ENCODE measurements at places on chromosomes 2 and 18. TPM values are rescaled to one million over a fixed set of nuclear protein-coding genes. Genes with fewer than 3 reads are reported as not detected.

DNA sequence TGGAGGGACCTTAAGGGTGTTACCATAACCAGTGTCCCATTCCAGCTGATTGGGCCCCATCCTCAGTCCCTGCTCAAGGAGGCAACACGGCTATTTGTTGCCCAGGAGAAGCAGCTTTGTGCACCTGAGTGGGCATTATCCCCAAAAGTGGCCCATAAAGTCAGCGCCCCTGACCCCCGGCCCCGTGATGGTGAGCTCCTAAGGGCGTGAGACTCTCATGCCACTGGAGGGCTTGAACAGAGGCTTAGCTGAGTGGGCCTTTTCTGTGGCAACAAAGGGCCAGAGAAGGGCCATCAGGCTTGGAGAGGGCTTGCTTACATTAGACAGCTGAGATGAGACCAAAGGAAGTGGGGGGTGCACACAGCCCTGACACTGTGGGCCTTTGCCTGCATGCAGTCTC lies 99.2 kb upstream of the RAB6C start:
- no peak for DNase-seq

GRCh38 chr2:217127744-217128143 lies 267.9 kb upstream of the TNP1 start:
- DNase-seq = no peak

GRCh38 chr2:160736148-160737028 lies 242.8 kb upstream of the RBMS1 start:
- no peak for DNase-seq

GRCh38 chr2:235056768-235057167 lies 105.0 kb downstream of the SH3BP4 start:
- DNase-seq = no peak

GRCh38 chr2:216389570-216389969 lies 17.3 kb upstream of the MARCHF4 start:
- no peak for DNase-seq

GRCh38 chr18:11245879-11246278 lies 96.5 kb upstream of the PIEZO2 start:
- DNase-seq = no peak

DNA sequence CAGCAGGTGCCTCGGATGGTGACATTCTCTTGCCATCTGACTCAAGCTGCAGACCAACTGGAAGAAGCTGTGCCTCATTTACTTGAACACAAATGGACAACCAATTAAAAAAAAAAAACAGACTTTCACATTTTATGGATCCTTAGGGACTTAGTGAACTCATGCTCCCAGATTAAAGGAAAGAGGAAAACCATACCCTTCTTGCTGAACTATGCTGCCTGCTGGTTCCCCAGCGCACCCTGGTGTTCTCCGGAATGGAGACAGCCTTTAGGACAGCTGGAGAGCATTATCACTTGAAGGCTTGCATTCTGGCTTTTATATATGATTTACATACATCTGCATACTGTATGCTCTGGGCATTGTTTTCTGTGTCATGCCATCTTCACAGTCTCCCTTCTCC lies 370.7 kb downstream of the SLC4A3 start:
- no peak for DNase-seq

DNA sequence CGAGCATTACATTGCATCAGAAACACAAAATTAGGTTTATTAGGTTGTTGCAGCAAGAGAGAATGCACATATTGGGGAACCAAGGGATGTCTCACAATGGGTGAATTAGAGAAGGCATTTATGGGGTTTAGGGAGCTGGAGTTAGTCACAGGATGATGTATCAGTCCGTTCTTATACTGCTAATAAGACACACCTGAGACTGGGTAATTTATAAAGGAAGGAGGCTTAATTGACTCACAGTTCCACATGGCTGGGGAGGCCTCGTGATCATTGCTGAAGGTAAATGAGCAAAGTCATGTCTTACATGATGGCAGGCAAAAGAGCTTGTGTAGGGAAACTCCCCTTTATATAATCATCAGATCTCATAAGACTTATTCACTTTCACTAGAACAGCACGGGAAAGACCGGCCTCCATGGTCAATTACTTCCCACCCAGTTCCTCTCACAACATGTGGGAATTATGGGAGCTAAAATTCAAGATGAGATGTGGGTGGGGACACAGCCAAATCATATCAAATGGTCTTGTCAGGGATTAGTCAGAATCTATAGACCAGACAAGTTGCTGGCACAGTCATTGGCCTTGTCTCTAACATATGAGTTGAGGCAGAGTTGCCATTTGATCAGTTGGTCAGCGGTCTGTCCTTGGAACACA lies 61.9 kb upstream of the RBMS1 start:
- no peak for DNase-seq

DNA sequence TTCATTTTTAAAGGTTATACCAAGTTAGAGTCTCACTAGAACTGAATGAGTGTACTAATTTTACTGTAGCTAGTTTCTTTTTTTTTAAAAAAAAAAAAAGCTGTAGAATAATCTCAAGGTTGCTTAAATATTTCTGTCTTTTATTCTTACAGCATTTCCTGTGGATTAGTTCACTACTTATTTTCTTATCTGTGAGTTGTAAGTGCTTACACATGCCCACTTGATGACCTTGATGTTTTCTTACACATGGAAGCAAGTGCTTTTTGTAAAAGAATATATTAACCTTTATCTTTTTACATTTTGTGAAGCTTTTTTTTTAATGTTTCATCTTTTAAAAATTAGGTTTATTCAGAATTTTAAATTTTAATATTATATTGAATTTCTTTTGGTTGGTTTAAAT lies 57.8 kb downstream of the MSH2 start:
- no peak for DNase-seq

DNA sequence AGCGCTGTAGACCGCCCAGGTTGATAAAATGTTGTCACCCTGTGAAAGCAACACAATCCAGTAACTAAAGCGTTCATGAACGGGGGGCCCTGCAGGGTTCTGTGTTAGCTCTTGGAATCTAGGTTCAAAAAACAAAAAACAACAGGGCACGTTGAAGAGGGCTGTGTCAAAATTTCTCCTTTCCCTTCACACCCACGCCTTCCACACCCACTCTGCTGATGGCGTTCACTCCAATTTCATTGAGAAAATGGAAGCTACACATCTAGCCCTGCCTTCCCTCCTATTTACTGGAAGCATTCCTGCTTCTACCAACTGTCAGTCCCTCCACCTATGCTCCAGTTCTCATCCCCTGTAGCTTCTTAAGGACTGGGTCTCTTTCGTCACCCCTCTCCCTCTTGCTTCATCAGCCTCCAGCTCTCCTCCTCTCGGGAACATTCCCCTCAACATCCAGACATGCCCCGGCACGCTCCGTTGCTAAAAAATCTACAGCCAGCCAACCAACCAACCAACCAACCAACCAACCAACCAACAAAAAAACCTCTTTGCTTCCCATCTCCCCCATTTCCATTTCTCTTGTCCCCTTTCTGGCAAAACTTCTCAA lies 98.4 kb upstream of the SP3 start:
- DNase-seq = no peak

- DNase-seq = no peak
These were observed 160.0 kb downstream of the RNF152 start for GRCh38 chr18:61732854-61733253.

DNA sequence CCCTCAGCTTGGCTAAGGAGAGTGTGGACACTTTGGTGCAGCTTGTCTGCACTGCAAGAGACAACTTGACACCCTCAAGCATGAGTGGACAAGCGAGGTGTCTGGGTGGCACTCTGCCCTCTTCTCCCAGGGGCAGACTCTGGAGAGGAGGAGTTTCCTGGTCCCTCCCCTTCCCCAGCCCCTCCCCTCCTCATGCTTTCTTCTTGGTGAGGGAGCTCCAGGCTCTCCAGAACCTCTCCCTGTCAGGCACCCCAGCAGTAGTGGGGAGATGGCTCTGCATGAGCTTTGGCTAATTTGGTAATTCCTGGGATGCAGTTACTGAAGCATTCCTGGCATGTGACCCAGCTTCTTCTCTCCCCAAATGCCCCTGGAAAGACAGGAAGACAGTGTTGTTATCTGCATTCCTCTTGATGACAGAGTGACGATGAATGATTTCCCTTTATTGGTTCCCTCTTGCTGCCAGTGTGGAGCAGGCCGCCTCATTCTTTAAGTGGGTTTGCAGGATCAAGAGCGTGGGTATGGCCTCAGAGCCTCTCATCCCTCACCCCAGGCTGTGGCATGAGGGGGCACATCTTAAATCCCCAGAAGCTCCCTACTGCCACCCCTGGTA lies 89.2 kb downstream of the STPG4 start:
- no peak for DNase-seq

DNA sequence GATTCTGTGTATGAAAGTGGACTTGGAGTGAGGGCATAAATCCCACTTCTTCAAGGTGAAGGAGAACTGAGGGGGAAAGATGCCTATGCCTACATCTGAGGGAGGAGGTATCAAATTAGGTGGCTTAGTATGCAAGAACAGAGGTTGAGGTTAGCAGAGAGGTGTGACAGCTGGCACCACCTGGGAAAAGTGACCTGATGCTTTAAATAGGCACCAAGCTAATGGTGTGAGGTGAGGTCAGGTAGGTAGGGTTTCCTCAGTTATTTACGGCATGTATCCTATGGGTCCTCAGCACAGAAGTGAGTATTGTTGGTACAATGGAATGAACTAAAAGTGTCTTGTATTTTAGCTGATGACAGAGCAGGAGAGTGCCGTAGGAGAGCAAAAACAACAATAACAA lies 367.1 kb downstream of the CLIP4 start:
- no peak for DNase-seq

- no peak for DNase-seq
These were observed 145.9 kb downstream of the COPS8 start for GRCh38 chr2:237231593-237231992.

- DNase-seq = no peak
These were observed 3.1 kb downstream of the SLC38A11 start for GRCh38 chr2:164952057-164952702.

- DNase-seq = no peak
These were observed 2.4 kb downstream of the RAB17 start for GRCh38 chr2:237588044-237588696.

DNA sequence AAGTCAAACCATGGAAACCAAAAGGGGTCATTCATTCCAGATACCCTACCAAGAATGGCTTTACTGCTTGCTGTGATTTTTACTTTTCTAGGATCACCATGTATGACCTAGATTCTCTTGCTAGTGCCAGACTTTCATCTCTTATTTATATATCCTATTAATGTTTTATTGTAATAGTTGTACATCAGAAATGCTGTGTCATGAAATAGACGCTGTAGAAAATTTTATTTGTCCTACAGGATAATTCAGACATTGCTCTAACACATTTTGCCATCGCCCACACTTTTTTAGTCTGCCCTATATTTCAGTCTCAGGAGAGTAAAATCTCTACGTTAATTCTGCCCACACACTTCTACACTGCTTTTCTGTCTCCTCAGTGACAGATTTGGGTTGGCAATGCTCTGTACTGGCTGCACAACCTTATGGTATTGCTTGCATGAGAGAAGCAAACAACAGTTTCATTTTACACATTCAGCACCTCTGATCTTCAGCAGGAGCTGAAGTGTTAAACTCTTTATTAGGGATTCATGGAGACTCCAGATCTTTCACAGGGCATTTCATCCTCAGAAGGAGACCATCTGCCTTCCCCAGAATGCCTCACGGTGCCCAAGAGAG lies 871.8 kb upstream of the CHAC2 start:
- DNase-seq = no peak

The PAIP2B gene
- 2.1 TPM for total RNA-seq

The MYO7B gene
- not detected for total RNA-seq

The ZNF892 gene
- total RNA-seq = 4.7 TPM

The SKA1 gene
- 26.5 TPM for total RNA-seq

The GYPC gene
- 102 TPM for total RNA-seq

The NT5DC4 gene
- not detected for total RNA-seq

The OSBPL6 gene
- 1.2 TPM for total RNA-seq
